Mesendoderm (in vitro differentiated cells): ENCODE measurements at places on chromosomes 5 and 9.

GRCh38 chr5:58505502-58505901 is 14.3 kb downstream of the GAPT start:
- no peak for DNase-seq

- no peak for DNase-seq
Measured at GRCh38 chr5:92887254-92887653, 693.8 kb downstream of the NR2F1-AS1 start.

- no peak for DNase-seq
Measured at GRCh38 chr9:79325501-79325900, 246.3 kb upstream of the TLE4 start.

DNA sequence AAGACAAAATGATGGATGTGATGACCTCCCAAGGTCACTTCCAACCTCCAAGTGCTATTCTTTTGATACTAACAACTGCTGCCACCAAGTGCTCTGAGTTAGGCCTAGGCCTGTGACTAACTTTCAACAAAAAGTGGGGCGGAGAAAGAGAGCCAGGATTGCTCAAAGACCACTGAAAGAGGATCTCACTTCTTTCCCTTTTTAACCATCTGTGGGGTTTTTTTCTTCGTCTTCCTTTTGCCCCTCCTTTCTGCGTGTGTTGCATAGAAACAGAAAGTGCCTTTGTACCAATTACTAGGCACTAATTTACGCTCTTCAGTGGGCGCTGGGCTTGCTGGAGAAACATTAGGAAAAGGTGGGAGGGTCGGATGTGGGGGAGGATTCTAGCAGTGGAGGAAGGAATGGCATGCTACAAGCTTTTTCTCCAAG is 8.0 kb downstream of the KLF9 start:
- DNase-seq = peak; percentile 41

DNA sequence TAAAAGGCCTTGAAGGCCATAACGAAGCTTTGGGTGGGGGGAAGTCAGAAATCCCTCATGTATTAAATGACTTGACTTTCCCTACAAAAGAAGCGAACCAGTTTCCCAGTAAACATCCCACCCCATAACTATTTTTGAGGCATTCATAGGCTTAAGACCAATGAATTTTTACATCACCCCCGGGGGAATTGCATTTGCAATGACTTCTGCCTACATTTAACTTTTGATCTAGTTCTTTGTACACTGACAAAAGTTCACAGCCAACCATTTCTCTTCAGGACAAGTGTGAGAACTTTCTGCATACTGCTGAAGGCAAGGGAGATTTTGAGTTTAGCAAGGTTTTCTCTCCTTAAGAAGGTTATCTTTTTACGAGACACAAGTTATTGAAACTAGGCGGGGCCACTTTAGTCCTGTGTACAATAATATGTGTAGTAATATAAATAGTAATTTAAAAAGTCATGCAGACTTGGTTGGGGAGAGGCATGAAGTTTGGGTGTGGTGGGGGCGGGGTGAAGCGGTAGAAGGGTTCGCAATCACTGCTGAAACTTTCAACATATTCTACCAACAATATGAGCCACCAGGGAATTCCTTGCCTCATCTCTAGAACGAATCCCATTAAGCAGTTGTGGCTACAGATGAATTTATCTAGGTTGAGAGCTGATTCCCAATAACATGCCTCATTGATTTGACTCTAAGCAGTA is 2.5 kb downstream of the TJP2 start:
- no peak for DNase-seq

DNA sequence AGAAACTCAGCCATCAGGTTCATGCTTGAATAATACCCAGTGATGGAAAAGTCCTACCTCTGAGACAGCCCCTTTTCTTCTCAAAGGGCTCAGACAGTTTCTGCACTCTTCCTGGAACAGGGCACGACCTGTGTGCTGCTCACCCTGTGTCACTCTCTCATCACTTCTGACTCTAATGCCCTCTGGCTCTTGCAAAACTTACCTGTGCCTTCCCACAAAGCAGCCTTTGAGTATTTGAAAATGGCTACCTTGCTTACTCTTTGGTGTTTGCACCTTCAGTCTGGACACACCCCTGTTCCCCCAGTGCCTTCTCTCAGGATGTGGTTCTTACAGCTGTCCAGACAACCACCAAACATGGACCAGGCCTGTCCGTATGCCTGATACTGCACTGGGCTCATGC is 171.4 kb downstream of the GRIA1 start:
- no peak for DNase-seq

- DNase-seq = no peak
Measured at GRCh38 chr5:154373729-154374179, 72.0 kb upstream of the SAP30L start.

GRCh38 chr9:132411091-132411508 is 1.1 kb downstream of the CFAP77 start:
- peak; percentile 88 for DNase-seq

- DNase-seq = no peak
Measured at GRCh38 chr5:80474929-80475328, 13.0 kb upstream of the FAM151B start.

- DNase-seq = no peak
Measured at GRCh38 chr5:35826554-35826953, 30.1 kb upstream of the IL7R start.

DNA sequence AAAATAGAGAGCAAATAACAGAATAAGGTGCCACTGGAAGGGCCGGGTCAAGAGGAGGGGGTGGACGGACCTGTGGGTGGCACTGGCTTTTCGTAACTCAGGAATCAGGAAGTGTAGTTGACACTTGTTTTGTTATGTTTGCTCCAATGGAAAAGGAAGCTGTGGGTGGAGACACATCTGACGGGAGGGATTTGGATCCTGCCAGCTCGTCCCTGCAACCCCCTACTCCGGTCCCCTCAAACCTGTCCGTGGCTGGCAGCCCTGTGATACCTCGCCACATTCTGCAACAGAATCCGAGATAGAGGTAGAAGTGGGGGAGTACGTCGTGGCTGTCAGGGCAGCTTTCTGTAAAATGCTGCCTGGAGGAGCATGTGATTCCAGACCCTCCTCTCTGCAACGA is 104.2 kb upstream of the IER5L start:
- DNase-seq = no peak

DNA sequence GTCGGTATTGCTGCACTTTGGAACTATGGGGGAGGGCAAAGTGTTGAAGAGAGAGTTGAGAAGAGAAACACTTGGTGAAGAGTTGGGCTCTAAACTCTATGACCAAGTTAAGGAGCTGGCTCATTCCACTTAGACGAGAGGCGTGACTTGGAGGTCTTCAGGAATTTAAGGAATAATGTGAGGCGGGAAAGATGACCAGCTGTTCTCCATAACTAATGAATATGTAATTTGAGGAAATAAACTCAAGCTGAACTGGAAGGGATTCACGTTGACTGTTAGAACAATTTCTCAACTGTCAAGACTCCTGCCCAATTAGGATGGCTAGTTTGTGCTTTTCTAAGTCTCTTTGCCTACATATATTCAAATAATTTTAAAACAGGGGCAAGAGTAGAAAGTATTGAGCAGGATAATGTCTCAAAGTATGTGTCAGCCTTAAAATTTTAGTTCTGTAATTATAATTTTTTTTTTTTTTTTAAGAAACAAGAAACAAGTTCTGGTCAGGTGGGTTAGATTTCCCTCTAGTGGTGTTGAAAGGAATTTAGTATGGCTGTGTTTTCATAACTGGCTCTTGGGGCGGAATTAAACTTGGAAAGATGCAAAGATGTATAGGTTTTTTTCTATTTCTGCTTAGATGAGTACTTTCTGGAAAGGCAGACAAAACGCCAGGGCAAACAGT is 33.4 kb downstream of the TMEM252 start:
- peak; percentile 22 for DNase-seq

DNA sequence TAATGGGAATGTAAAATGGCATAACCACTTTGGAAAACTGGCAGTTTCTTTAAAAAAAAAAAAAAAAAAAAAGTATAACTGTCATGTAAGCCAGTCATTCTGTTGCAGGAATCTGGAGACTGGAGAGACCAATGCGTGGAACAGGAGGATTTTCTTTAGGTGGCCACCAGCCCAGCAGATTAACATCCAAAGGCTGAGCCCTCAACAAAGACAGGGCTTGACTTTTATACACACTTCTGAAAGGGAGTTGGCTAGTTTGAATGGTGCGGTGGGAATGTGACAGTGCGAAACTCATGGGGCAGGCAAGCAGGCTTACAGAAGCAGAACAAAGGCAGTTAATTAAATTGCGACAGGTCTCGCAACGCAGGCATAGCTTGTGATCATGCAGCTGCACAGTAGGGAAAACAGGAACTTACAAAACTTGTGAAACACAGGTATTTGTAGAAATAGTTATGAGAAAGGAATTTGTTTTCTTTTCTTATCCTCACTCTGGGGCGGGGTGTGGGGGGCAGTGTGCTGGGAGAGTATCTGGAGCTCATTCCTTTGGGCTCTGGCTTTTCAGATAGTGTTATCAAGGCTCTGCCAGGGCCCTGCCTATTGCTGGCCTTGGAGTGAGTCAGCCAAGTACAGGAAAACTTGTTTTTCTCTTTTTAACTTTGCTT is 12.0 kb downstream of the UIMC1 start:
- DNase-seq = peak; percentile 43

DNA sequence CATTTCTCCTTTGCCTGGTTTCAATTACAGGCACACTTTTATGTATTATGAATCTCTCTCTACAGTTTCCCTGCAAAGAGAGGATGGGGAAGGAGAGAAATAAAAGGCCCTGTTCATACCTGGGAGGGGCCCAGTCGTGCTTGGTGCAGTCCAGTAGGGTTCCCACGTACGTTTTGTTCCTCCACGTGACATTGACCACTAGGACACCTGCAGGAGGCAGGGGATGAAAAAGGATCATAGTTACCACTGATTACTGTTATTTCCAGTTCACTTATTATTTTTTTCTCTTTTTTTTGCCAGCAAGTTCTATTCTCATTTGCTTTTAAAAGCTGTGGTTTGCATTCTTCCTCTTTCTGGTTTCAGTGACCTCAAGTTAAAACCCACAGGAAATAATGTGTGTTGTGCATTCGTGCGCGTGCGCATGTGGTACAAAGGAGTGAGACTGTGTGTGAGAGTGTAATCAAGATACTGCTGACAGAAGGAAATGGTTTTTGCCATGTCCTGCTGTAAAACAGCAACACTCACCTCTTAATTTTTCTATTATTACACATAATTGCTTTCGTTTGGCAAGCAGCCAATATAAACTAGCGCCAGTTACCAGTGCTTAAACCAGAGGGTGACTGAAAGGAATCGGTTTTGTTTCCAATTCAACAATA is 96.8 kb downstream of the ZNF608 start:
- no peak for DNase-seq

DNA sequence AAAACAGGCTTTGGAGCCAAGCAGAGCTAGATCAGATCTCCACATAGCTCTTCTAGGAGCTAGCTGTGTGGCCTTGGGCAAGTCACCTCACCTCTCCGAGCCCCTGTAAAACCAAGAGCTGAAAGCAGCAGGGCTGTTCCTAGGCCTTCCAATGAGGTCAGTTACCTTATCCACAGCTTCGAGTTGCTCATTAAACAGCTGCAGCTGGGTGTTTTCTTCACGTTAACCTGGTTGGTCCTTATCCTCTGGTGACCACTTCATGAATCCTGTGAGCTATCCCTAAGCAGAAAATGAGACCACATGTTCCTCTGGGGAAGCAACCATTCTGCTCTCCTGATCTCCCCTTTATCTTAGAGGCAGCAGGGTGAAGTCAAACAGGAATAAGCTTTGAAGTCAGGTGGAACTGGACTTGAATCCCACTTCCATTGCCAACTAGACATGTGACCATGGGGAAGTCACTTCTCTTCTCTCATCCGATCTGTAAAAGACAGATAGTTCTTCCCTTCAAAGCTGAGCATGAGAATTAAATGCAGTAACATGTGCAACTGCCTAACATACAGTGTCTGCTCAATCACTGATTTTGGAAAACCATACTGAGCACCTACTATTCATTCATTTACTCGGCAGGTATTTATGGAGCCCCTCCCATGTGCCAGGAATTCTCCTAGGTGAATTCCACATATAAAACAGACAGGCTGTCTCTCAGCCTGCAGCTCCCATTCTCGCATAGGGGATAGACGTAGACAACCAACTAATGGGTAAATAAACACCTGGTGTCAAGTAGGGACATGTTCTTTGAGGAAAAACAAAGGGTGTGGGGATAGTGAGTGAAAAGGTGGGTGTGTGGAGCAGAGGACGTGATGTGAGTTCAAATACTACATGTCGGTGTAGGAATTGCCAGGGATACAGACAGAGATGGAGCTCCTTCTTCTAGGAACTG is 111.7 kb upstream of the BOD1 start:
- no peak for DNase-seq

GRCh38 chr5:17235731-17236330 is 18.4 kb downstream of the BASP1 start:
- no peak for DNase-seq

DNA sequence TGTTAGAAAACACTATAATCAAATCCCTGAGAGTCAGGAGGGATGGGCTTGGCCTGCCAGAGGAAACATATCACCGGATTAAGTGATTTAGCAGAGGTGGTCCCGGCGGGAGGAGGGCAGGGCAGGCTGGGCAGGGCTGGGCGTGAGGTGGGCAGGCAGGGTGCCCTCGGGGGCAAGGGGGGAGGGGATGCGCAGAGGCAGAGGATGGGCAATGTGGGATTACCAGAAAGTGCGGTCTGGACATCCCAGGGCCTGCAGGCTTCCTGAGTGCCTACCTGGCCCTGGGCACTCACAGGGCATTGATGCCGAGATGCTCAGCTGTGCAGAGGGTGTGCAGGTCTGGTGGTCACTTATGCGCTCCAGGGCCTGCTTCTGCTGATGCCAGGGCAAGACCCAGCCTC is 115.2 kb downstream of the ADAMTS2 start:
- DNase-seq = no peak

- no peak for DNase-seq
Measured at GRCh38 chr9:104850786-104851545, 77.0 kb downstream of the ABCA1 start.

DNA sequence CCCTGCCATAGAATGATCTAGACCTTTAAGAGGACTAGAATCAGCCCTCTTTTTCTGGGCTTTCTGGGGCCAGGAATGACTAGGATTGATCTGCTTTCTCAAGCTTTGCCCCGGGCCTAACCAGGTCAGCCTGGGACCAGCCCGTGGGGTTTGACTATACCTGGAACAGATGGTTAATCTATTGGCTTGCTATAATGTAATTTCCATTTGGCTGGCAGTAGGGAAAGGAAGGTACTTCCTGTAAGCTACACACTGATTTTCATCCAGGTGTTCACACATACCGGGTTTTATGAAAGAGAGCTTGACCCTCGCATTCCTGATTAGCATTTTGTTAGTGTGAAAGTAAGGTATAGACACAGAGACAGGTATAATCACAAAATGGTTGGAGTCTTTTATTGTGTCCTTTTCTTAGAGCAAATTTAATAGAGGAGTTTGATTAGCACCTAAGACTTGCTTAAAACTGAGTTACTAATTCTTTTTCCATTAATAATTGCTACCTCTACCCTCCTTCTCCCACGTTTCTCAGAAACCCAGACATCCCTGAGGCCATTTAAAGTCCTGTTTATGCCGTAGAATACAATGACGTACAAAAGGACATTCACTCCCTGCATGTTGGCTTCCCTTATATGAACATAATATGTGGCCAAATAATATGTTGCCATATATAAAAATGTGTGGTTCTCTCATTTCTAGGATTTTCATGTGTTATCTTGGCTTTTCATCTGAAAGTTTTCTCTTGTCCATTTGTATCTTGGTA is 17.3 kb downstream of the LNPEP start:
- DNase-seq = peak; percentile 10
